Retina (tissue), 1 donor: ENCODE measurements at places on chromosomes 1 and 21.

GRCh38 chr1:236273358-236273757 is 8.4 kb downstream of the ERO1B start:
- DNase-seq = no peak

DNA sequence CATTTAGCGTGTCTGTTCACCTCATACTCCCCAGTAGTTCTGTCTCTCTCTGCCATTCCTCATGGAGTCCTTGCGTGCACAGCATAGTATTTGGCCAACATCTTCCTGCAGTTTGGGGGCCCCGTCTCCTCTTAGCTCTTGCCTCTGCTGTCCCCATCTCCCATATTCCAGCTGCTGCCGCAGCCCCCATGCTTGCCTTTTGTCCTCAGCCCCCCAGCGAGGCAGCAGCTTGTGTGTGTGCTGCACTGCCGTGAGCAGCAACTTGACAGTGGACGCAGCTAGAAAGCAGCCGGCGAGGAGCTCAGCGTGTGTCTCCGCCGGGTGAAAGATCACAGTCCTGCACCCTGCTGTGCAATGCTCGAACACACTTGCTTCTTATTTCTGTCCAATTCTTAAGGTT is 164.2 kb upstream of the COL6A1 start:
- DNase-seq = peak; percentile 53

- no peak for DNase-seq
These were observed 82.7 kb downstream of the KAZN start for GRCh38 chr1:14681182-14681581.

DNA sequence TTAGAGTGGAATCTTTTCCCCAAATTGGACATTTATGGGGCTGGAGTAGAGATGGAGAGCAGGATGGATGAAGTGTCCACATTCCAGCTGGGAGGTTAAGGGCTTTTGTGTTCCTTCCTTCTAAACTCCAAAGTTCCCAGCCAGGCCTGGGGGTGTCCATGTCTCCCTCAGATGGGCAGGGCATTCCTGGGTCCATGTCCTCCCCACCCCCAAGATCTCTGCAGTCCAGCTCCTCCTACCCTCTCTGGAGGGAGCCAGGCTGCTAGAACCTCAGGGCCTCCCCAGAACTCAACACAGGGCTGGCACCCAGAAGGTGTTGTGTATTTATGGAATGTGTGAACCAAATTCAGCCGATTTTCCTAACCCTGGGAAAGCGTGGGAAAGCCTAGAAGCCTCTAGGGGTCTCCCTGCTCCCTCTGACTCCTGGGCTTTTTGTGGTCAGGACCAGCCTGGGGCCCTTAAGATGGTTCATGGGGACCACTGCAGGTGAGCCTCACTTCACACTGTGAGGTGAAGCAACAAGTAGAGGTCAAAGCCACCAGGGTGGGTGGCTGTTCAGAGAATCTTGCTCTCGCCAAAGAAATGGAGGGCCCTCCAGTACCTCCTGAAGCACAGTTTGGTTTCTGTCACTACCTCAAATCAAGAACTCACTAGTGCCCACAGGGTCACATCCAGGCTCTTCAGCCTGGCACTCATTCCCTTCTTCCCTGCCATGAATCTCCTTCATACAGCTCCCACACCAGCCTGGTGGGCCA is 54.8 kb downstream of the GLIS1 start:
- DNase-seq = no peak

DNA sequence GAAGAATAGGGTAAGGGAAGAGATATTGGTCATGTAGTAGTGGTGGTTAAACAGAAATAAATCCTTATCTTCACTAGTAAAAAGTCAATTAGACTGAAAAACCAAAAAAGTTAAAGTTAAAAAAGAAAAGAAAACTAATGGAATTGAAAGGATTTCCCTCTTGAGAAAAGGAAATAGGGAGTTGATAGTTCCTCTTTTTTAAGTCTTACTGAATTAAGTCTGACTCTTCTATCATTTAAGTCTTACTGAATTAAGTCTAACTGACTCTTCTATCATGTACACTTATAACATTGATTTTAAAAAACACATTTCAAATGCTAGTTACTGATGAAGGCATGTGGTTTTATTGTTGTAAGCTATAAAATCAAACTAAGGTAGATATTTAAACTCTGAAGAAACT is 49.5 kb upstream of the TENT5C start:
- DNase-seq = no peak

GRCh38 chr1:167651161-167651693 is 21.2 kb downstream of the RCSD1 start:
- no peak for DNase-seq

- DNase-seq = no peak
These were observed 21.9 kb upstream of the MORC3 start for GRCh38 chr21:36297938-36298572.

DNA sequence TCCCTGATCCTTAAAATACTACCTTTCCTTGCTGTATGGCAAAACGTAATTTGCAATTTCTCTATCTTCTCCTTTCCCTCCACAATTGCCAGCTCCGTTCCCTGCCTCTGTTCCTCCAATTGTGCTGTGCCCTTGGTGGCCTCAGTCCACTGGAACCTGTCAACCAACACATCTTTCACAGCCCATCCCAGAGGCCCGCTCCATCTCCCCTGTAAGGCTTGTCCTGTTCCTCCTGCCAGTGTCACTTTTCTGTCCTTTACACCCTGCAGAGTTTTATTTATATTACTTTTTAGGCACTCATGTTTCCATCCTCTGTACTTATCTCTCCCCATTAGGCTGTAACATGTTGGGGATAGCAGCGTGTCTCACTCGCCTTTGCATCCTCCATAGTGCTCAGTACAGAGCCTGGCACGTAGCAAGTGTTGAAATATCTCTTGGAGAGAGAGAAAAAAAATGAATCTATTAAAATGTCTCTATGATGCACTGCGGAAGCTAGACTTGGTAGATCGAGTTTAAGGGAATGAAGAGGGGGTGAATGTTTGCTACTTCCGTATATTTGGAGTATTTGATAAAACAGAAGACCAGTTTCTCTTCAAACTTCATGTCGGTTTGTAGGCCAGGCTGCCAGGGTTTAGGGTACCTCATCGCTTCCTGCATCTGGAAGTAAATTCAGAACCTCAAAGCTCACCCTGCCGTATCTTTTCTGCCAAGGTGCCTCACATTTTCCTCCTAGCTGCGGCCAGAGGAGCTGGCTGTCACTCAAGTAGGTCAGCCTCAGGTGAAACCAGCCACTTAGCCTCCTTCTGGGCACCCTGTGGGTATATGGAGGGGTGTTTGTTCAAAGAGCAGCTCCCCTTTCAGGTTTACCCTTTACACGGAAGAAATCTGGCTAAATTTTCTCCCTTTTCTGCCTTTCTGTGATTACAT is 303.8 kb downstream of the TM2D1 start:
- DNase-seq = no peak

- DNase-seq = no peak
These were observed 208.3 kb upstream of the RUNX1 start for GRCh38 chr21:35257413-35257812.

DNA sequence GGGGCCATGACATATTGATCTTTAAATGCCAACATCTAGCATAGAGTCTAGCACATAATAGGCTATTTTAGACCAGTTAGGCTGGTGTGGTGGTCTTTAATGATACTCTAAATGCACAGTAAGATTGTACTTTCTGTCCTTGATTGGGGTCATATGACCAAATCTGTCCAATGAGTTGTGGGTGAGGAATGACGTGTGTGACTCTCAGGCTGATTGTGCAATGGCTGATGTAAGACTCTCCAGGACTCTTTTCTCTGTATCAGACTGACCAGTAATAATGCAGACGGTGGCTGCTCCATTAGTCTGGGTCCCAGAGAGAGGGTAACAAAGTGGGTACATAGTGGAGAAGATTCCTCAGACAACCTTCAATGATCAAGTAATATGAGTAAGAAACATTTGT is 541.6 kb upstream of the CAMK1G start:
- DNase-seq = no peak

GRCh38 chr1:208251911-208252835 is 8.0 kb upstream of the PLXNA2 start:
- DNase-seq = peak; percentile 69

GRCh38 chr1:186683652-186684410 is 3.6 kb upstream of the PTGS2 start:
- no peak for DNase-seq

DNA sequence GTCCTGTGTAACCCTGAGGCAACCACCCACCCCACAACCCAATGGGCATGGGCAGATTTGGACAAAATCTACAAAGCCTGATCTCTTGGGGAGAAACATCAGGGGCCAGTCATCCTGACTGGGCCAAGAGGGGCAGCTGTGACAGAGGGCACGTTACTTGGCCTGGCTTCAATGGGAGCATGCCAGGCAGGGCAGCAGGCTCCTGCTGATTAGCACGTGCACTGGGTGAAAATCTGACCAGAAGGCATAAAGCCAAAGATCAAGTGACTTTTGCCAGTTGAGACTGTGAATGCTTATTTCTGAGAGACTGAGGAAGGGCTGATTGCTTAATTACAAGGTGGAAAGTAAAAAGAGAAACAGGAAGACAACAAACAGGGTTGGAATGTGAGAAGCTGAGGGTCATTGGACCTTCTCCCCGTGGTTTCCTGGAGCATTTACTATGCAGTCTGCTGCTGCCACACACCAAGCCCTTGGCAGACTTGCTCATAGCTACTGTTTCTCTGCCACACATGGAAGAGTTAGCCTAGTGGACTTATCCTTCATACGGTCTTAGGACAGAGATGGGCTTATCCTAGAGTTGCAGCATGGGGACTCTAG is 39.8 kb upstream of the TNR start:
- no peak for DNase-seq

DNA sequence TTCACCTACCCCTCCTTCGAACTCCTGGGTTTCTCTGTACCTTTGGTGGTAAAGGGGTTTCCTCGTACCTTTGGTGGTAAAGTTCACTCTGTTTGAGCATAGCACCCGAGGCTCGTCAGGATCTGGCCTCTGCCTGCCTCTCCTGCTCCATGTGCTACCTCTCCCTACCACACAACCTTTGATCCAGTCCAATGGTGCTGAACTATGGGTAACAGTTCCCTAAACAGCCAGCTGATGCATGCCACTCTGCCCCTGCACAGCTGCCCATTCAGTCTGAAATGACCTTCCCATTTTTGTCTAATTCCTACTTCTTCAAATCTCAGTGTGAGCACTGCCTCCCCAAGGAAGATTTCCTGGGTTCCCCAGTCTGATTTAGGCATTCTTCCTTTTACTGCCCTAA is 14.0 kb downstream of the OVAAL start:
- no peak for DNase-seq

DNA sequence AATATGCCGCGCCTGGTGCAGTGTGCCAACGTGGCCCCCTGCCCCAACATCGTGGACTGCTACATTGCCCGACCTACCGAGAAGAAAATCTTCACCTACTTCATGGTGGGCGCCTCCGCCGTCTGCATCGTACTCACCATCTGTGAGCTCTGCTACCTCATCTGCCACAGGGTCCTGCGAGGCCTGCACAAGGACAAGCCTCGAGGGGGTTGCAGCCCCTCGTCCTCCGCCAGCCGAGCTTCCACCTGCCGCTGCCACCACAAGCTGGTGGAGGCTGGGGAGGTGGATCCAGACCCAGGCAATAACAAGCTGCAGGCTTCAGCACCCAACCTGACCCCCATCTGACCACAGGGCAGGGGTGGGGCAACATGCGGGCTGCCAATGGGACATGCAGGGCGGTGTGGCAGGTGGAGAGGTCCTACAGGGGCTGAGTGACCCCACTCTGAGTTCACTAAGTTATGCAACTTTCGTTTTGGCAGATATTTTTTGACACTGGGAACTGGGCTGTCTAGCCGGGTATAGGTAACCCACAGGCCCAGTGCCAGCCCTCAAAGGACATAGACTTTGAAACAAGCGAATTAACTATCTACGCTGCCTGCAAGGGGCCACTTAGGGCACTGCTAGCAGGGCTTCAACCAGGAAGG is 4.3 kb downstream of the GJB3 start:
- DNase-seq = no peak

DNA sequence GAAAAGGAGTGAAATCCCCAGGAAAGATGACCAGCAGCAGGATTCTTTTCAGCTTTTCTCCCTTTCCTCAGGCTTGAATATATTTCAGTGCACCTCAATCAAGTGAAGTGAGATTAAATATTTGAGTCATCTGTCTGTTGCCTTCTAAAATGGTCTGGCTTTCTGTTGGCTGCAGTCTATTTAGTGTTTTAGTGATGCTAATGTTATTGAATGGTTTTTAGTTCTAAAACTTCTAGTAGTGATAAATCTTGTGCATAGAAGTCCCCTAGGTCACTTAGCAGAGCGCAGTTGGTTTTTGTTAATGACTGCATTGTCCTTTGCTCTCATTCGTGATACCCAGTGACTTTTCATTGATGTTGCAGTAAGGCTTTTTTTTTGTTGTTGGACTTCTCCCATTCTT is 53.5 kb downstream of the ITSN1 start:
- DNase-seq = no peak

- DNase-seq = no peak
These were observed 12.7 kb upstream of the PRELP start for GRCh38 chr1:203462878-203463277.

- DNase-seq = peak; percentile 72
These were observed 21.5 kb upstream of the ACTL8 start for GRCh38 chr1:17733661-17734060.

DNA sequence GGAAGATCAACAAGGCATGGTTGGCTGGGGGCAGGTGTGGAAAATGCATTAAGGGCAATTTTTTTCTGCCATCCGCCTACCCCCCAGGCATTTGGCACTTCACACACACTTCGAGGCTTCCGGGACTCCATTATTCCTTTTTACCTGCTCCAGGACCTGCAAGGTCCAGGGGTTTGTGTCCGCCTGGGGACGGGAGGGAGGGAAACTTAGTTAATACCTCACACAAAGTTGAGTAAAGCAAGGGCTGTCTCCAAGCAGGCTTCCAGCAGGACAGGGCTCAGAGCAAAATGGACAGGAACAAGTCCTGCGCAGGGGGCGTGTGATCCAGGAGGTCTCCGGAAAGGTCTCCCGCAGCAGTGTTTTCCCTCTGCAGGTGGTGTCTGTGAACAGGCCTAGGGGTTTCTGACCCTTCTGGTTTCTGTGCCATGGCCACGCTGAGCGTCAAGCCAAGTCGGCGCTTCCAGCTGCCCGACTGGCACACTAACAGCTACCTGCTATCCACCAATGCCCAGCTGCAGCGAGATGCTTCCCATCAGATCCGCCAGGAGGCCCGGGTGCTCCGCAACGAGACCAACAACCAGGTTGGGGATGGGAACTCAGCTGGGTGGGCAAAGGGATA is 712 bp downstream of the TEKT2 start:
- peak; percentile 74 for DNase-seq

- DNase-seq = no peak
These were observed 89.6 kb upstream of the CD34 start for GRCh38 chr1:208000504-208000903.

- peak; percentile 54 for DNase-seq
These were observed 7.8 kb downstream of the DMRTA2 start for GRCh38 chr1:50415235-50416149.
